HuH-7 (cell line): ENCODE measurements at places on chromosomes 3 and 15.

- DNase-seq, result no peak
Measured at GRCh38 chr3:51716805-51717204, 9.9 kb downstream of the GRM2 start.

DNA sequence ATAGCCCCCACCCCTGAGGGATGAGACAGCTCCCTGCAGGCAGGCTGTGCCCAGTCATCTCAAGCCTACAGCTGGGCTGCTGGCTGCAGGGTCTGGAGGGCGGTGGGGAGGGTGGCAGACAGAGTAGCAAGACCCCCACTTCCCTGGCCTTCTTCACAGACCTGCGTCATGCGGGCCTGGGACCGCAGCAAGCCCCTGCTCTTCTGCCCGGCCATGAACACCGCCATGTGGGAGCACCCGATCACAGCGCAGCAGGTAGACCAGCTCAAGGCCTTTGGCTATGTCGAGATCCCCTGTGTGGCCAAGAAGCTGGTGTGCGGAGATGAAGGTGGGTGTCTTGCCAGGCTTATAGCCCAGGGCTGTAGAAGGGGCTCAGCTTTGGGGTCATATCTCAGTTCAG is 25.0 kb downstream of the PPCDC start:
- no peak for DNase-seq

DNA sequence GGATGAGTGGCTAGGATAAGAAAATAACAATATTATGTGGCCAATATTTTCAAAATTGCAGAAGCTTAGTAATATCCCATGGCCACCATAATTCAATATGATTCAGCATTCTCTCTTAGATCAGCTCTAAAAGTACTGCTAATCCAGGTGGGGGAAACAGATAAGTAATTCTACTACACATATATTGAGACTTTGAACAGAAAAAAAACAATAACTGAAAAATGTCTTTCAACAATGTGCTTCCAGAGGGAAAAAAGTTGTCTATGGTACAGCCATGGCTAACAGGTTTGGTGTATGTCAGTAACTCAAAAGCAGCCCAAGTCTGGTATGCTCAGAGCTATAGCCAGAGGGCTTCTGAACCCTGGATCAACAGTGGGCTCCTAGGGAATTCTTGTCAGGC is 42.4 kb upstream of the PPIB start:
- DNase-seq, result no peak

DNA sequence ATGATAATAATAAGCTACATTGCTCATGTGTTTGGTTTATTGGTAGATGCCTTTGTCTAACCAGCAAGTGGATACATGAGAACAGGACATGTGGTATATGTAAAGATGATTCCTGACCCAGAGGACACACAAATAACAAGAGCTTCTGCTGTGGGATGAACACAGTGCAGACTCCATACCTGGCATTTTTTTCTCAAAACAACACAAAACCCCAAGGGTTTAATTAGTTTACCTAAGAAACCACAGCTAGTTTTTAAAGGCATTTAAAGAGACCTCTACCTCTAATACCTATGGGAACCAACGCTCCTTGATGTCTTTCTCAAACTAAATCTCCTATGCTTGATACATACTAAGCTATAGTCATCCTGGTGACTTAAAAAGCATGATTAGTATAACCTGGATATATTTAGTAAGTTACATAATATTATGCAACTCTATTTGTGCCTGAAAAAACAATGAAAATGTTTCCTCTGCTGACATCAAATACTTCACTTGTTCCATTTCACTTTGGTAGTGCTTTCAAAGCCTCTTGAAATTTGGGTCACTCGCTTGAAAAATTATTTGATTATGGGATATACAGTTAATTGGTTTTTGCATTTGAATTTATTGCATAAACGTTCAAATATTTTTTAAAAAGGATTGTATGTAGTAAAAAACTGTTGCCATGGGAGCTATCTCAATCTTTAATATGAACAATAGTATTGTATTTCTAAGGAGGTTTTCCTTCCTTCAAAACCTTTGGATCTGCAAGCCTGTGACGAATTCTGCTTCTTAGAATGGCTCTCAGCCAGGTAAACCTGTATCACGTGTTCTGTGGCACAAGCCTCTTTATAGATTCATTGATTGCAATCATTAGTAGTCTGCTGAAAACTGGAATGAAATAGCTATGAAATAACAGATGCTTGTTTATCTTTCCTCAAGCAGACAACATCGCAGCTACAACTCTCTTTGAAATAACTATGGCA is 233.0 kb upstream of the KCNMB2 start:
- DNase-seq, result no peak

GRCh38 chr3:88263417-88264100 is 113.8 kb downstream of the C3orf38 start:
- peak; percentile 10 for DNase-seq

DNA sequence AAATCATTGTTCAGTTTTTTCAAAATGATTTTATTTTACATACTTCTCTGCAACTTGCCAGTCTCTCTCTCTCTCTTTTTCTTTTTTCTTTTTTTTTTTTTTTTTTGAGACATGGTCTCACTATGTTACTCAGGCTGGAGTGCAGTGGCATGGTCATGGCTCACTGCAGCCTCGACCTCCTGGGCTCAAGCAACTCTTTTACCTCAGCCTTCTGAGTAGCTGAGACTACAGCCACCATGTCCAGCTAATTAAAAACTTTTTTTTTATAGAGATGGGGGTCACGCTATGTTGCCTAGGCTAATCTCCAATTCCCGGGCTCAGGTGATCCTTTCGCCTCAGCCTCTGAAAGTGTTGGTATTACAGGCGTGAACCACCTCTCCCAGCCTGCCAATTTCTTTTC is 12.1 kb upstream of the ARID3B start:
- DNase-seq, result no peak

GRCh38 chr3:9248522-9249271 is 749 bp downstream of the SRGAP3 start:
- DNase-seq, result no peak

GRCh38 chr3:109597444-109597843 is 260.1 kb upstream of the DPPA4 start:
- no peak for DNase-seq

DNA sequence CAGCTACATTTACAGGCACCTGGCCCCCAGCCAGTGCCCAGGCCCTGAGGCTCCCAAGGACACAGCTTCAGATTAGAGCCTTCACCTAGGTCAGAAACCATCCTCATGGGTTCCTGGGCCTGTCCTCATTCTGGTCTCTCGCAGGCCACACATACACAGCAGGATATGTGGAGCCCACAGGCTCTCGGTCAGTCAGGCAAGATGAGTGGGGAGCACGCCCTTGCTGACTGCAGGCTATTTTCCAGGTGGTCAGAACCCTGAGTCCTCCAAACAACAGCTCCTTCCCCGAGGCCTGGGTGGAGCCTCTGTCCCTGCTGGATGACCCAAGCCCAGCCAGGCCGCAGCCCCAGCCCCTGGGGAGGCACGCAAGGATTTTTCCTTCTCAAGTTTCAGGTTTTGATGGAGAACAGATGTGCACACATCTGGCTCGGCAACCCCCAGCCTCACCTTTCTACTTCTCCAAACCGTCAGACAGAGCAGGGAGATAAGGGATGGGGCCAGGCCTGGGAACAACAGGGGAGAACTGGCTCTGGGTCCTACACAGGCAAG is 1.6 kb downstream of the STRA6 start:
- no peak for DNase-seq

- no peak for DNase-seq
Measured at GRCh38 chr3:18888370-18888769, 259.9 kb upstream of the KCNH8 start.

- DNase-seq, result peak; percentile 61
Measured at GRCh38 chr15:53072077-53072476, 281.9 kb upstream of the ONECUT1 start.

- DNase-seq, result no peak
Measured at GRCh38 chr3:40096661-40097111, 212.8 kb upstream of the EIF1B start.

- DNase-seq, result no peak
Measured at GRCh38 chr3:152719264-152719663, 115.7 kb upstream of the P2RY1 start.

DNA sequence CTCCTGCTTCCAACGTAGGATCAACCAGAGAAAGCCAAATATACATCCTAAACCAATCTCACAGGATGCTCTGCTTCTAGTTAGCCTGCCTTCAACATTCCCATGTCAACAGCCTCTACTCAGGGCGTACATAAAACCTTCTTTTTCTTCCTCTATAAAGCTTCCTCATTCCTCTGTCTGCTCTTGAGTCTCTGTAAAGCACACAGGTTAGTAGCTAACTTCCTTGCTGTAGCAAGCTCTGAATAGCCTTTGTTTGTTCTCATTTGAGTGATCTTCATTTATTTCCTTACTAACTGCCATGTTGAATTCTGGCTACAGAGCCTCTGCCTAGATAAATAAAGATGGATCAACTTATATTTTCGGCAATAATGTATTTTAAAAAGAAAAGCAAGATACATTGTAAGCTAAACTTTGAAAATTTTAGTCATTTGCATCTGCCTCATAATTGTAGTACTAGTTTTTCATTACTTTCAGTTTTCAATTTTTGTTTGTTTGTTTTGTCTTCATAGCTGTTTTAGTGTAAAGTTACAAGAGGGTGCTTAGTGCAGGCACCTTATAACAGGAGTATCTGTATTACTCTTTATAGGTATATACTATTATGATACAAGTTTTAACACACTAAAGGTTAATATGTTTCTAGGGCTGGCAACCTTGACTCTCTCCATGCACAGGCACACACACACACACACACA is 498.2 kb downstream of the PYDC2 start:
- no peak for DNase-seq
